C1 segment of cervical spinal cord (tissue), 14 donors: ENCODE measurements at places on chromosomes 6 and 20.

DNA sequence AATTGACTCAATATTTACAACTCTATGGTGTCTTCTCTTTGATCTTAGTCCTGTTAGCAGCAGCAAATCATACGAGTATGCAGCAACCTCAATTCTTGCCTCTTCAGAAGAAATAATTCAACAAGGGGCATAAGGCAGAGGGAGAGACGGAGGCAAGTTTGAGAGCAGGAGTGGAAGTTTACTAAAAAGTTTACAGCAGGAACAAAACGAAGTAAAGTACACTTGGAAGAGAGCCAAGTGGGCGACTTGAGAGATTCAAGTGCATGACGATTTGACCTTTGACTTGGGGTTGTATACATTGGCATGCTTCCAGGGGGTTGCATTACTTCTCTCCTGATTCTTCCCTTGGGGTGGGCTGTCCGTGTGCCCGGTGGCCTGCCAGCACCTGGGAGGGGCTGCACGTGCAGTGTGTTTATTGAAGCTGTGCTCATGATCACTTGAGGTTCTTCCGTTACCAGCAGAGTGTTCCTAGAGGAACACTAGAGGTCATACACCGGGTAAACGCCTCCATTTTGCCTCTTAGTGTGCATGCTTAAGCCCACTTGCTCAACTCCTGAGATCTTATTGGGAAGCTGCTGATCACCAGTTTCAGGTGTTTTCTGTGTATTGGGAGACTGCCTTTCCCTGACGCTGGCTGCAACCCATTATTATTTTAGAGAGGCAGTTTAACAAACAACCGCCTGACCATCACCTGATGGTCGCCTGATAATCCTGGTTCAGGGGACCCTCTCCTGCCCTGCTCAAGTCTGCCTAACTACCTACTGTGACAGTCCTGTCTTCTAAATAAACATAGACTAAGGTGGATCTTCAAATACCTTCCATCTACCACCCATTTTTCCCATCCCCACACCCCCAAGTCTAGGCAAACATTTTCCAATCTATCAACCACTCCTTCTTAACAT is 172.4 kb upstream of the MYLIP start:
- no peak for DNase-seq

GRCh38 chr6:21915707-21916260 is 322.2 kb downstream of the SOX4 start:
- DNase-seq: no peak

DNA sequence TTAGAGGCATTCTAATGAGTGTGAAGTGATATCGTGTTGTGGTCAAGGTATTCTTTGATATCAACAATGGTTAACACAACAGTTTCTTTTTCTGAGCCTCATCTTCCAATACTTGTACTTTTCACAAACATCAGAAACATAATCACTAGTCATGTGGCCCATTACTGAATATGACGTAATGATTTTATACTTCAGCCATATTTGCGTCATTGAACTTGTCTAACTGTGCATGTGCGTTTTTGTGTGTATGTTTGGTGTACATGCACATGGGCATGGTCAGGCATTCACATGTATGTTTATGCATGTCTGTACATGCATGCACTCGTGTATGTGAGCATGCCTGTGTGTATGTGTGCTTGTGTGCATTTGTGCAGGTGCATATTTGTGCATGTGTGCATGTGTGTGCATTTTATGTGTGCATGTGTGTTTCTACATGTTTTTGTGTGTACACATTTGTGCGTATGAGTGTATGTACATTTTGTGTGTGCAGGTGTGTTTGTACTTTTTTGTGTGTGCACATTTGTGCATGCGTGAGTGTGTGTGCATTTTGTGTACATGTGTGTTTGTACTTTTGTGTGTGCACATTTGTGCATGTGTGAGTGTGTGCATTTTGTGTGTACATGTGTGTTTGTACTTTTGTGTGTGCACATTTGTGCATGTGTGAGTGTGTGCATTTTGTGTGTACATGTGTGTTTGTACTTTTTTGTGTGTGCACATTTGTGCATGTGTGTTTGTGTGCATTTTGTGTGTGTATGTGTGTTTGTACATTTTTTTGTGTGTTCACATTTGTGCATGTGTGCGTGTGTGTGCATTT is 29.4 kb downstream of the PRR18 start:
- DNase-seq: no peak

- no peak for DNase-seq
Observed at GRCh38 chr6:125057392-125058246, 95.4 kb downstream of the RNF217 start.

- DNase-seq: no peak
Observed at GRCh38 chr6:137487869-137488149, 6.4 kb downstream of the OLIG3 start.

DNA sequence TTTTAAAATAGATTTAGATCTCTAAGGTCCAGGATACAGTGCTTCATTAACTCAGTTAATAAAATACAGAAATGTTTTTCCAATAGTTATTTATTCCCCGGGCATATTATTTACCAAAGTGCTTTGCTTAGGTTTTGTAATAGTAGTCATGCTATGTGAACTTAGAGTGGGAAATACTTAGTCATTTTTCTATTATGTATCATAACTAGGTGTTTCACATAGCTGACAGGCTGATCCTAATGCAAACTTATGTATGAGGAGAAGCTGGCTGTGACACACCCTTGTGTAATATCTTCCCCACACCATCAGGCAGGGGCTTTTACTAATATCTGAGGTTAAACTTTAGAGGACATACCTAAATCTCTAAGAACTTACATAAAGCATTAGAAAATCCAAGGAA is 277.7 kb upstream of the RIMS1 start:
- DNase-seq: no peak

GRCh38 chr20:10662661-10663458 is 10.9 kb downstream of the JAG1 start:
- no peak for DNase-seq

GRCh38 chr6:10478187-10479040 is 42.7 kb upstream of the GCNT2 start:
- no peak for DNase-seq

- no peak for DNase-seq
Observed at GRCh38 chr20:2295886-2296515, at the start of gene TGM3. TSS of gene TGM3 (plus strand) at chr20:2296001. CDS start at chr20:2296064, 63 bp downstream.

- no peak for DNase-seq
Observed at GRCh38 chr6:79077715-79078074, 359 bp downstream of the PHIP start.

- no peak for DNase-seq
Observed at GRCh38 chr6:39731565-39731964, 6.4 kb upstream of the KIF6 start.

GRCh38 chr6:26258212-26258977 is 106.6 kb upstream of the BTN3A2 start:
- no peak for DNase-seq

- DNase-seq: no peak
Observed at GRCh38 chr6:144637541-144637940, 352.4 kb downstream of the UTRN start.
